8988T (cell line): ENCODE measurements at places on chromosomes 3 and 15.

- no peak for DNase-seq
Observed at GRCh38 chr3:132253262-132253878, 63.8 kb upstream of the ACP3 start.

- DNase-seq = no peak
Observed at GRCh38 chr3:27081566-27081965, 287.6 kb downstream of the NEK10 start.

GRCh38 chr15:73345658-73346057 is 23.1 kb downstream of the HCN4 start:
- no peak for DNase-seq

DNA sequence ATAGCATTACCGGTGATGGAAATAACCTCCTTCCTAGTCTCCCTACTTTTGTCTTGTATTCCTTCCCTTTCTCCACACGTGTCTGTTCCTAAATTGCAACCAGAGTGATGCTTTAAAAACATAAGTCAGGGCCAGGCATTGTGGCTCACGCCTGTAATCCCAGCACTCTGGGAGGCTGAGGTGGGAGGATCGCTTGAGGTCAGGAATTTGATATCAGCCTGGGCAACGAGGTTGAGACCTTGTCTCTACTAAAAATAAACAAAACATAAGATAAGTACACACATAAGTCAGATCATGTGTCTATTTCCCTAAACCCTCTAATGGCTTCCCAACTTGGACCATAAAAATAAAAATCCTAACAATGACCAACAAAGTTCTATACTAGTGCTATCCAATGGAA is 18.4 kb downstream of the ARMC8 start:
- DNase-seq = no peak

GRCh38 chr3:129614927-129615363 is 8.5 kb upstream of the PLXND1 start:
- DNase-seq = no peak

GRCh38 chr15:31392761-31393401 is 66.2 kb downstream of the KLF13 start:
- DNase-seq = no peak

- no peak for DNase-seq
Observed at GRCh38 chr15:47300596-47300995, 416.7 kb upstream of the SEMA6D start.

- DNase-seq = no peak
Observed at GRCh38 chr3:187774185-187774789, 29.0 kb upstream of the BCL6 start.

- DNase-seq = no peak
Observed at GRCh38 chr15:92638291-92638708, 17.3 kb downstream of the FAM174B start.

- no peak for DNase-seq
Observed at GRCh38 chr3:30737743-30738499, 131.5 kb downstream of the TGFBR2 start.

- no peak for DNase-seq
Observed at GRCh38 chr3:99970198-99970597, 144.1 kb downstream of the FILIP1L start.

GRCh38 chr15:71599418-71600151 is 210.8 kb upstream of the NR2E3 start:
- DNase-seq = no peak

DNA sequence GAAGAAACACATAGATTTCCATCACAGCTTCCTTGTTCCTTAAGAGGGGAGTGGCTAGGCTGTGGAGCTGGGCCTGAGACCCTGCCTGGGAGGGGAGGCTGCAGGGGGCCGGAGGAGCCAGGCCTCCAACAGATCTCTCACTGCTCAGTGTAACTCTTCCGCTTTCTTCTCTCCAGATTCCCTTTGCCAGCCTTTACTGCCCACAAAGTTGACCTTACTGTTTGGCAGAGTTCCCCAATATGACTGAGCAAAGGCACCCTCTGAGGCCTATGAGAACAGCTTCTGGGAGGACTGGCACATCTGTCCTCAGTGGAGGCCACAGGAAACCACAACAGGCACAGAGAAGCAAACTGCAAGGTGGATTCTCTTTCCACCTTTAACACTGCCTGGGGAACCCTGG is 38.1 kb downstream of the SLCO2A1 start:
- DNase-seq = no peak

DNA sequence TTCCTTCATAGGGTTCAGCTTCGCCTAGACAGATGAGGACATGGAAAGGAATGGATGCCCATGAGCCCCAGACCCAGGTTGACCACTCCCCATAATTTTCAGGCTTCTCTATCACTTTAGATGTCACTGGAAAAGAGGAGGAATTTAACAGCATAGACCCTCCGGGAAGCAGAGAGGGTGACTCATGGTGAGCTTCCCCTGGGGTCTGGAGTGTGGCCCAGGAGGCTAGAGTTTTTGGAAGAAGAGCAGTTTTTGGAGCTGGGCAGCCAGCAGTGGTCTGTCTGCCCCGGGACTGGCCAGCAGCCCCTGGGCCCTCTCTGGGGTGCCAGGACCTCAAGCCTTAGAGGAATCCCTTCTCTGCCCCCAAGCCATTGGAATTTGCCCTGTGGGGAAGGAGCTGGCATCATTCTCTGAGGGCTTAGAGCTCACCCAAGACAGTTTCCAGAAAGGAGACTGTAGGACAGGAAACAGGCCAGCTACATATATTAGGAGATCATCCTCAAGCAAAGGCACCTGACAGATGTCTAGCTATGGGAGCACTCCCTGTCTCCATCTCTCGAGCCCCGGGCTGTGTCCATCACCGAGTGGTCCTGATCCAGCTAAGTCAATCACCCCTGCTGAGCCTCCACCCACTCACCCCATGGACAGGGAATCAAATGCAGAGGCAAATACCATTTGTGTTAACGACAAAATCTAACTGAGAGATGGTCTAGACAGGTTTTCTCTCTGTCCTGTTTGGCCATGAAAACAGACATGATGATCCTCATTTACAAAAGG is 67.3 kb downstream of the MEGF11 start:
- DNase-seq = no peak

GRCh38 chr3:107432013-107432515 is 54.8 kb downstream of the CCDC54 start:
- peak; percentile 18 for DNase-seq

DNA sequence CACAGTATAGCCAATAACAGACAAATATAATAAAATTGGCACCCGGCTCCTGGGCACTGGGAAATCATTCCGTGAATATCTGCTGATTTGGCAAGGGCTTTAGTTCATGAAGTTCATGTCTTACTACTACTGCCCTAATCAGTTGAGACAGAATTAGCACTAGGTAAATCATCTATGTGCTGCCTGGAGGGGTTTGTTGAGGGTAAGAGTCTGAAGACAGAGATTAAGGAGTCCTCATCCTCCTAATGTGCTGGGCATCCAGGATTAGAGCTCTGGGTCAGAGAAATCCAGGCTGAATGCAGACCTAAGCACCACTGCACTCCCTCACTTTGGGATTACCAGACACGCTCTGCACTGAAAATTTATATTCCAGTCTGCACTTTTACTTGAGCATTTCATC is 2.0 kb downstream of the SAMD7 start:
- DNase-seq = no peak

GRCh38 chr15:99413955-99414754 is 151.6 kb upstream of the MEF2A start:
- no peak for DNase-seq

- no peak for DNase-seq
Observed at GRCh38 chr3:106339551-106339950, 470.7 kb upstream of the CBLB start.

- DNase-seq = no peak
Observed at GRCh38 chr15:57320631-57321220, 55.6 kb upstream of the CGNL1 start.

GRCh38 chr3:138136201-138136600 is 4.0 kb upstream of the A4GNT start:
- DNase-seq = no peak

DNA sequence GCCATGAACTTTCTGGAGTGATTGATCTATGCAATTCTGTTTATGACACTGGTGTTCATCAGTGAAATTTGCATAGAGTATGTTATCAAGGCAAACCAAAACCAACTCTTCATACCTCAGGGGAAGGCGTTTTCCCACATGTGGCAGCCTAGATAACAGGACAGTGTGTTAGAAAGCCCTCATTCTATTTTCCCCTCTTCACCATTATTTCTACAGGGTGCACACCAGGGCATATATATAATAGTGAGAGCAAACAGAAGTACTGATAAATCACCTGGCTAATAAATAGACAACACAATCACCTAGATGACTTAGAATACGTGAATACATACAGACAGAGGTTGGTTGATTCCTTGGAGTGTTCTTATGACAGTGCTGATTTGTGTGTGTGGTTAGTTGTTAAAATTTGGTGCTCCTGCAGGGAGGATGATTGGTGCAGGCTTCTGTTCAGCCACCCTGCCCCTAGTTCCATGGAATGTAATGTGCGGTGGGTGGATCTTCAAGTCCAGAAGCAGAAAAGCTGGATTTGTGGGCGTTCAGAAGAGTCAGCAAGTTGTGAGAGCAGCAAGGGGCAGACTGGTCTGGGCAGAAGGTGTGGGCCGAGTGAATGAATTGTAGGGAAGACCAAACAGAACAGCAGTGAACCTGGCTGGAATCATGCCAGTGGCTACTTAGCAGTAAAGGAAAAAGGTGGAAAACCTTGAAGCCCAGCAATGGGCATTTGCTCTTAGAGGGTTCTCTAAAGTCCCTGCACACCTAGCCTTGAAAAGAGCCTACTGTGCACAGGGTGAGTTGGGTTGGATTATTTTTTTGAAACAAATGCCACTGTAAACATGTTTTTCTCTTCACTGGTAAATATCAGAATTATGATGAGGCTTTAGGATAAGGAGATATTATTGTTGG is 11.7 kb upstream of the RARRES1 start:
- DNase-seq = no peak

DNA sequence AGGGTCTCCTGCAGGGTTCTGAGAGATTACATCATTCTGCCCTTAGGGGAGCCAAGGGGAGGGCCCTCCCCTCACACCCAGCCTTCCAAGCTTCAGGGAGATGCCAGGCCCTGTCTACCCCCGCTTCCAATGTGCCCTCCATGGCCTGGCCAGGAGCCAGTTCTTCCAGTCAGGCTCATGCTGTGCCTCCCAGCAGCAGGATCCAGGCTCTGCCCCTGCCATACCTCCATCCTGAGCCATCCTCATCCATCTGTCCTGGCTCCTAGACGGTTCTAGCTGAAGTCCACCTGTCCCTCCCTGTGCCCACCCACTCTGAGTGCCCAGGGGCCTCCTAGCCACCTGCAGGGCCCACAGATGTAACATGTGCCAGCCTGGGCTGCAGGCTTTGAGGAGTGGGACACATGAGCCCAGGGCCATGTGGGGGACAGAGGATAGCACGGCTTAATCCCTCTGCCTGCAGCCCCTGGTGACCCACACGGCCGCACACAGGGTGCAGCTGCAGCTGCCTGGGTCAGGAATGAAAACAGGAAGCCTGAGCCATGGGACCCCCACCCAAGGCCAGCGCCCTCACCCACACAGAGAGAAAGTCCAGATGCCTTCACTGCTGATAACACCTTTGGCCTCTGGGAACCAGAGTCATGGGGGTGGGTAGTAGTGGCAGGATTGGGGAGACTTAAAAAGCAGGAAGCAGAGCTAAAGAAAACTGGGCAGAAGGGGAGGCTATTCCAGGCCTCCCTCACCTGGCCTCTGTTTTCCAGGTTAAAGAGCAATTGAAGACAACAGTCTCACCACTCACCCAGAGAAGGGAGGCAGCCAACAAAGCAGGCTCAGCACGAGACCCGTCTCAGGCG is 11.8 kb downstream of the PLCD1 start:
- no peak for DNase-seq

DNA sequence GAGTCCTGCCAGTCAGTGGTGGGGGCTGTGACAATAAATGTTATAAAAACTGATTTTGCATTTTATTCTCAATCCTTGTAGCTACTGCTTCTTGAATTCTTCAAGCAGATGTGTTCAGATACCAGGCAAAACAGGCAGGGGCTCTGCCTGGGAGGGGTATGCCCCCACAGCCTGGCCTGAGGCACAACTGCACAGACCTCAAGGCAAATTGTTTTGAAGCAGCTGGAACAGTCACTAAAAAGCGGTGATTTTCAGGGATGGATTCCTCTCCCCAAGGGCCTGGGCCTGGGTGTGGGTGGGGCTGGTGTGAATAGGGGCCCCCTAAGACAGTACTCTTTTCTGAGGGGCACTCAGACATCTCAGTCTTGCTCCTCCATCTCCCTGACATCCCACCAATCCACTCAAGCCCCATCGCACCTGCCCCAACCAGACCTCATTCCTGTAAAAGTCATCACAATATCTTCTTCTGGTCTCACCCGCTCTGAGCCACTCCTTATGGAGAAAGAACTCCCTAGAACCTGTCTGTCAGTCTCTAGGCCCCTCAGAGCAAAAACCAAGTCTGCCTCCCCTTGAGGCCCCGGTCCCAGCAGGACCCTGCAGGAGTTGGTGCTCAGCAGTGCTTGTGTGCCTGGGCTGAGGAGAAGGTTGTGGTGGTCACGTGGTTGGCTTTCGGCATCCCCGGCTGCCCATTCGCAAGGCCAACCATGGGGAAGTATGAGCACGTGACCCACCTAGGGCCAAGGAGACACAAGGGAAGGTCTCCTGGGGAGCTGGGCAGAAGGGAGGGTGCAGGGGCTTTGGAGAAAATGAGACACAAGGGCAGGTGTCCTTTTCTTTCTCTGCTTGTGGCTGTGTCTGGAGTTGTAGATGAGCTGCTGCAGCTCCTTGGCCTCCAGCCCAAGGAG is 2.9 kb upstream of the PSTPIP1 start:
- DNase-seq = no peak
